ENCODE measurements at places on chromosomes 1 and 21.

DNA sequence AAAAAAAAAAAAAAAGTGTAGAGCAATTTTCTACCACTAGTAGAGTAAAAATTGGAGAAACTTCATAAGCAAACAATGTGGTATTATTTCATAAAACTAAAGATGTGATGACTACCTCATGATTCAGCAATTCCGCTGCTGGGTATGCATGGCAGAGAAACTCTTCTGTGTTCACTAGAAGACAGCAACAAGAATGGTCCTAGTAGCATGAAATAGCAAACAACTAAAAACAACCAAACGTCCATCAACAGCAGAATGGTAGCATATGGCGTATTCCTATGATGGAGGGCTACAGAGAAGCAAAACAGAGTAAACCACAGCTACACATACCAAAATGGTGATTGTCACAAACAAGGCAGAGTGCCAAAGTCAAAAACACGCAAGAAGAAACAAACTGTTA lies 18.9 kb downstream of the HTR1D start:
- peak; percentile 44 for DNase-seq

- no peak for DNase-seq
Observed at GRCh38 chr1:93602101-93602500, 79.5 kb downstream of the BCAR3 start.

DNA sequence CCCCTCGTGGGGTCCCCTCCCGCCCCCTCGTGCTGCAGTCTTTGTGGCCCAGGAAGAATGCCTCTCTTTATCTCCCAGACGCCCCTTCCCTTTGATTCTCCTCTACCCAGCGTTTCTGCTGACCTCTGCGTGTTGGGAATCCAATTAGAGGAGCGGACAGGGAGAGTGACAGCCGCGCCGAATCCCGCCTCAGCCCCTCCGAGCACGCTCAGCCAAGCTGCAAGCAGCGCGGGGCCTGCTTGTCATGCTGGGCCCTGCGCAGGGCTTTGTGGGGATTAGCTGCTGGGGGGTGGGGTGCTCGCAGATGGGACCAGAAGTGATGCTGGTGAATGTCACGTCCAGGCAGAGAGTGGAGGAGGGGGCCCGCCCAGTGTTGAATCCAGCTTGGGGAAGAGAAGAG lies 91.1 kb downstream of the EPHB2 start:
- DNase-seq: no peak

DNA sequence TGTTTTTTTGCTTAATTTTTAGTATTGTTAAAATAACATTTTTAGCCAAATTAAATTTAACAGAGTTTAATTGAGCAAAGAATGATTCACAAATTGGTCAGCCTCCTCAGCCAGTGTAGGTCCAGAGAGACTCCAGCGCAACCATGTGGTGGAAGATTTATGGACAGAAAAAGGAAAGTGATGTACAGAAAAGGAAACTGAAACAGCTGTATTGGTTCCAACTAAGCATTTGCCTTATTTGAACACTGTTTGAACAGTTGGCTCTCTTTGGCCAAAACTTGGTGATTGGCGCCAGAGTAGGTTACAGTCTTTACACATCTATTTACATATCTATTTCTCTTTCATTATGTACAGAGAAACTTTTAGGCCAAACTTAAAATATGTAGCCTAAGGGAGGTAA lies 19.4 kb downstream of the RPS6KC1 start:
- peak; percentile 17 for DNase-seq

DNA sequence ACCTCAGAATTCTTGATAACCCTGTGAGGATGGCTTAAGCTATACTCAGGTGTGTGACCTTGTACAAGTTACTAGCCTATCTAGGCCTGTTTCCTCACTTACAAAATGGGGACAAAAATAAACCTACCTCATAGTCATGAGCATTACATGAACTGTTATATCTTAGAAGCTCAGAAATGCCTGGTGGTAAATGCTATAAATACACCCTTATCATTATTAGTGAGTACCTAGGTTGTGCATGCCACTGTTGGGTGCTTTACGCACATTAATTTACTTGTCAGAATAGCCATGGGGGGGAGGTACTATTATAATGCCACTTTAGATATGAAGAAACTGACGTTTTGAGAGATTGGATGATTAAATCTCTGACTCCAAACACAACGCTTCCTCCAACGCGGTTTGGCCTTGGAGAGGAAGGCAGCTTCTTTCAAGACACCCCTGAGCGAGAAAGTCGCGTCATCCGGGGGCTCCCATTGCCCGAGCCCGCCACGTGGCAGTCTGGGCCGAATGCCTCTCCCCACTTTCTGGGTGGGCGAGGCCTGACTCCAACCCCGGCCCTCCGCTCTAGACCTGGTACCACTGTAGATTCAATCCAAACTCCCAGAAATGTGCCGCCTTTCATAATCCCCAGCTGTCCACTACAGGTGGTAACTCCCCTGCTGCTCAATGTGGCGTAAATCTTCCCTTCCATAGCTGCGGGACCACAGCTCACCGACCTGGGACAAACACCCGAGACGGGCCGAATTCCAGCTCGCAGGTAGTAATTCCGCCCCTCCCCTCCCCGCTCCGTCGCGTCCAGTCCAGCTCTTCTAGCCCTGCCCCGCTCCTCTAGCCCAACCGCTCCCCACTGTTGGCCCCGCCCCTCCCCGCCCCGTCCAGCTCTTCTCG lies 771 bp upstream of the RAD54L start:
- peak; percentile 46 for DNase-seq

DNA sequence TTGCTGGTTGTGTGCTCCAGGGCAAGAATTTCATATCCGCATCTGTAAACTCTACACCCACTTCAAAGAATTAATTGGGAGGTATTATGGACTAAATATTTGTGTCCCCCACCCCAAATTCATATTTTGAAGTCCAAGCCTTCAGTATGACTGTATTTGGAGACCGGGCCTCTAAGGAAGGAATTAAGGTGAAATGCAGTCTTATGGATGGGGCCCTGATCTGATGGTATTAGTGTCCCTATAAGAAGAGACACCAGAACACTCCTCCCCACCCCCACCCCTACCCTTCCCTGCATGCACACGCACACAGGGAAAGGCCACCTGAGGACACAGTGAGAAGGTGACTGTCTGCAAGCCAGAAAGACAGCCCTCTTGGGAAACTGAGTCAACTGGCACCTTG lies 332.4 kb downstream of the RPS6KC1 start:
- DNase-seq: no peak

DNA sequence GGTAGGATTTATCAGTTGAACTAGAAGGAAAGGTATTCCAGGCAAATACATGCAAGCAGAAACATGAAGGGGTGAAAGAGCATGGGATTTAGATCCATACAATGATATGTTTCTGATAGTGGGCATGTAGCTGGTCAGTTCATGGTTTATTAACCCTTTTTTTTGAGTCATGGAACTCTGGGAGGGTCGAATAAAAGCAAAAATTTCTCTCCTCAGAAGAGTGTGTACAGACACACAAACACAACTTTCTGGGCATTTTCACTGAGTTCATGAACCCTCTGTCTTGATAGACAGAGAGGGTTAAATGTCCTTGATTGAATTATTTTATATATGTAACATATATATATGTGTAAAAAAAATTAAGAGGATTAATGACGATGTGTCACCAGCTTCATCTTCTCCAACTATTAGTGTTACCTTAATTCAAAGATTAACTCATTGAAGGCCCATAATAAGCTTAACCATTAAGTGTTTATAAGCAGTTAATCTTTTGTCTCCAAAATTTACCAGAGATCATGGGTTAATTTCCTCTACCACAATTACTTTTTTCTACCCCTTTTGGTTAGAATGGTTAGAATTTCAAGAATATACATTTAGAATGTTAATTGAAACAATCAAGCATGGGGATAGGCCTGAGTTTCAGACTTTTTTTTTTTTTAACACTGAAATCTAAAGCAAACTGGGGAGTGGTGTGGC lies 4.6 kb downstream of the JUN start:
- peak; percentile 74 for DNase-seq

GRCh38 chr1:109207467-109208103 lies 6.1 kb upstream of the SARS1 start:
- no peak for DNase-seq

DNA sequence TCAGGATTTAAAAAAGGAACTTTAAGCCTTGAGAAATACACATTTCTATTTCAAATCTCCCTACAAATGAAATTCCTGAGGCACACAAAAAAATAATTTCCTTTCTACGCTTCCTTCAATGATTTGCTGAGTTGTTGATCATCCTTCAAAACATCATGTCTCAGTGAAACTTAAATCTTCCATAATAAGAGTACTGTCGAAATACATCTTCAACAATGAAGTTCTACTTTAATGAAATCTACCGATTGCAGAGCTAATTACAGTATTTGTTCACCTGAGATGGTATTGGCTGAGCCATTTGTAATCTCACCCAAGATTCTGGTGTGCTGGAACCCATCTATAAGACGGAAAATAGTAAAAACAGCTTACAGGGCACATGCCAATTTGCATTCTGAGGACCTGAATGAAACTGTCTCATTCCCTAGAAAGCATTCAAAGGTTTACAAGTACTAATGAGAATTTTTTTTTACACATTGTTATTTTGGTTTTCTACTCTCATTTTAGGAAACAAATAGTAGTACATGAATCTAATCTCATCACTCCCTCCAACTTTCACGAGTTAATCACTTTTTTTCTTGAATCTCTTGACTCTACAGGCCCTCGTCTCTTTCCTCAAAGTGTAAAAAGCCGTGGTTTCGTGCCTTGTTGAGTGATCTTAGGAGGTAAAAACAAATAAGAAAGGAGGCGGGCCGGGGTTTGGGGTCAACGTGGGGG lies 1.1 kb downstream of the CHML start:
- DNase-seq: peak; percentile 12

DNA sequence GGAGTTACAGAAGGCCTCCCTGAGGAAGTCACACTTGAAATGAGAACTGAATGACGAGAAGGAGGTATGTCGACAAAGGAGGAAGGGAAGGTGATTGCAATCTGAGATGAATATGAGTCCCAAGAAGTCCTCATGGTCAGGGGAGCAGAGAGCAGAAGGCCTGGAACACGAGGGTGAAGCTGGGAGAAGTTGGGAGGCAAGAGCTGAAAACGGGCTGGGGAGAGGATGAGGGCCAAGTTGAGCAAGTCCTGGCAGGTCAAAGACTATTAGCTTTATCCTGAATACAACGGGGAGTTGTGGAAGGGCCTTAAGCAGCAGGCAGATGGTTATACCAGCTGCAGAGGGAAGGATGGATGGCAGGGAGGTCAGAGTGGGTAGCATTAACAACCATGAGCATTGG lies 89.5 kb downstream of the KCNJ15 start:
- no peak for DNase-seq

DNA sequence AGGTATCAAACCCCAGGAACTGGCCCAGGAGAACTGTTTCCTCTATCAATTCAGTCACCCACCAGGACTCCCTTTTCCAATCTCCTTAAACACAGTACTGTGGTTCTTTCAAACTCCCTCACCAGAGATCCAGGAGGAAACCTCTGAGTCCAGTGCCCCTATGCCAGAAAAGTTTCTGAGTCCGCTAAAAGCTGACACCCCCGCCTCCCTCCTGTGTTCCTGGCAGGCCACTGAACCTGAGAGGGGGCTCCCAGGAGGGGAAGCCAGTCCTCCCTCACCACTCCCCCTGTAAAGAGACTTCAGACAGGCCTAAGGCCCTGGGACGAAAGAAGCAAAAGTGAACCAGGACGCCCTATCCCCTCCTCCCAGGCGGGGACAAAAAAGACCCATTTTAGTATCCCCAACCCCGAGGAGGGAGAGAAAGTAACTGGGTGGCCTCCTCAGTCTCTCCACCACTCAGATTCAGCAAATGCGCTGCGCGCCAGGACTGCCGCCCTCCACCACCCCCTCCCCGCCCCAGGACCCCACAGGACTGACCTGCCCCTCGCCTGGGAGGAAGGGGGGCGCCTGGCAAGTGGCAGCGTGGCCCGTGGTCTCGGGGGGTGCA lies 624 bp downstream of the SLC41A1 start:
- DNase-seq: no peak

- no peak for DNase-seq
Observed at GRCh38 chr1:93735722-93736121, 54.1 kb upstream of the BCAR3 start.

GRCh38 chr1:115433483-115433882 lies 95.4 kb upstream of the NGF start:
- DNase-seq: no peak

GRCh38 chr1:15628003-15628402 lies 10.7 kb downstream of the DDI2 start:
- no peak for DNase-seq

GRCh38 chr1:59638231-59638711 lies 176.5 kb upstream of the HOOK1 start:
- DNase-seq: peak; percentile 93

- no peak for DNase-seq
Observed at GRCh38 chr21:32425628-32426027, 13.1 kb downstream of the EVA1C start.

DNA sequence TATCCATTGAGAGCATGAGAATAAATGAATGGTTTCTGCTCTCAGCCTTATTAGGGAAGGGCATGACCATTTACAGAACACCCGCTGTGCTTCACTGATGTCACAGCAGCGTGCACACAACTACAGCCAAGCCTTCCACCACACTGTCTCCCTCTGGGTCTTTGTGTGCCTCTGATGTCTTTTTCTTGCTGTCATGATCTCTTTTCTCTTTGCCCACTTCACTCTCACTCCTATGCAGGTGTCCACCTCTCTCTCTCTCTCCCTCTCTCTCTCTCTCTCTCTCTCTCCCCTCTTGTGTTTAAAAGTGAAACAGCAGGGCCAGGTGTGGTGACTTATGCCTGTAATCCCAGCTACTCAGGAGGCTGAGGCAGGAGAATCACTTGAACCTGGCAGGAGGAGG lies 232.5 kb upstream of the JUN start:
- DNase-seq: no peak

- DNase-seq: peak; percentile 20
Observed at GRCh38 chr1:91864017-91864700, 21.8 kb downstream of the TGFBR3 start.

DNA sequence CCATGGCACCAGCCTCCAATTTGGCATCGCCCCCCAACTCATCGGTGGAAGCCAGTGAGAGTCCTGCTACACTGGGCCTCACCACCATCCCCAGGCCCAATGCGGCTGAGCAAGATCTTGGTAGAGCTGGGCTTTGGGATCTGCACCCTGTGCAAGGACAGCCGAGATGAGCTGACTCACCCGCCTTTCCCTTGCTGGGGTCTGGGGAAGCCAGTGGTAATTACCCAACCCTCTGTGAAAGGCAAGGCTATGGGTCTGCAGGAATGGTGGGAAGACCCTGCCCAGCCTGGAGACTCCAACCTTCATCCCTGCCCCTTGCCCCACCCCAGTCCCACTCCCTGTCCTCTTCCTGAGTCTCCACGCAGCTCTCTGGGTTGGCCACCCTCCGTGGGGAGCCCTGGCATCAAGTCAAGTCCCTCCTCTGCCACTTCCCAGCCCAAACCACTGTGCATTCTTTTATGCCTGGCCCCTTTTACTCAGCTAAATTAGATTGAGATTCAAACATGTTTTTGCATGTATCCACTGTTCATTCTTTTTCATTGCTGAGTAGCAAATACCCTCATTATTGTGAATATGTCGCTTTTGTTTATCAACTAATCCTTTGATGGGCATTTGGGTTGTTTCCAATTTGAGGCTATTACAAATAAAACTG lies 8.8 kb downstream of the SMCP start:
- no peak for DNase-seq

DNA sequence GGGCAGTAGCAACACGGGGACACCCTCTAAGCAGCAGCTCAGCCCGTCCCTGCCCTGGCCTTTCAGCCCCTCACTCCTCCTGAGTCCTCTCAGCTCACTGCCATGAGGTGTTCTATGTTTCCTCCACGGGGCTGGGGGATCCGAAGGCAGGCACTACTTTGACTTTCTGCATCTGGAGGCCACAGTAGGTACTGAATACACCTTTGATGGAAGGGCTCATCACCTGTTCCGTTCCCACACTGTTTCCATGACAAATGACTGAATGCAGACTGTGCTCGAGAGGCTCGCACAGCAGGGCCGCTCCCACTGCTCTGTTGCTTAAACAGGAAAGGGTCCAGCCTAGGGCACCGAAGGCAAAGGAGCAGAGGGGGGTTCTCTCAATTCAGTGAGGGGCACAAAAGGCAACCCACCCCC lies 77.6 kb upstream of the DNAH14 start:
- DNase-seq: no peak
